ENCODE measurements at places on chromosomes 7 and 10.

DNA sequence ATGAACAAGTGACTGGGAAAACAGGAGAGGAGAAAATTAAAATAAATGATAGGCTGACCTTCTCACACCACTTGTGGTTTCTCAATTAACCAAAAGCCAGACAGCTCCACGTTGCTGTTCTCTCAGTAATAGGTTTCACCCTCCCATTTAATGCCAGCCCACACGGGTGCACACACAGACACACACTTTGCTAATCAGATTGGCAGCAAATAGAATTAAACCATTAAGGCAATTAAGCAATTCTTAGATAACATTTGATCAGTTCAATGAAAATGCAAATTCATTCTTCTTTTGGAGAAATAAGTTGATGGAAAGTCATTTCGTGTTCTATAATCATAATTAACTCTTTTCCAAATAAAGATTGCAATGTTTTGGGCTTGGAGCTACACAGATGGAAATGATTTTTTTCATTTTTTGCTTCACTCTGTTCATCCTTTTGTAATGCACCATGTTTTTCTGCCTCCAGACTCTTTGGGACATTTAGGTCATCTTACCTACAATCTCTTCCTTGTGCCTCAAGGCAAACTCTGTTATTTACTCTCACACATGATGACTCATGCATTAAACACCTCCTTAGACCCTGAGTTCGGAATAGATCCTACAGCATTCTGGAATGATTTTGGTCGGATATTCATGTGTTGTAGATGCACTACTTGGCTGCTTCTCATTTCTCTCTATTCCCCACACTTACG is 700.7 kb downstream of the AUTS2 start:
- DNase-seq, result no peak

GRCh38 chr7:148095066-148095465 is 495.5 kb upstream of the C7orf33 start:
- no peak for DNase-seq

- DNase-seq, result no peak
Observed at GRCh38 chr10:113053881-113054280, 103.8 kb downstream of the TCF7L2 start.

- DNase-seq, result no peak
Observed at GRCh38 chr7:508461-509170, 11.0 kb downstream of the PDGFA start.

DNA sequence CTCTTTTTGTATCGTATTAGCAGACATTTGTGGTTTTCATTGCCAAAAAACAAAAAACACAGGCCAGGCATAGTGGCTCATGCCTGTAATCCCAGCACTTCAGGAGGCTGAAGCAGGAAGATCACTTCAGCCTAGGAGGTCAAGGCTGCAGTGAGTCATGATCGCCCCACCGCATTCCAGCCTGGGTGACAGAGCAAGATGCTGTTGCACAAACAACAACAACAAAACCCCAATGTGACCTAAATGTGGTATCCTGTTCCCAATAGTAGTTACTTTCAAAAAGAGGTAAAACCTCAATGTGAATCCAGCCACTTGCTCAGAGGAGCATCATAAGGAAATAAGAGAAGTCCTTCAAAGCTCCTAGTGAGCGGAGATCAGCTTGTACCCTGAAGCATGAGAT is 45.8 kb upstream of the SKAP2 start:
- no peak for DNase-seq

DNA sequence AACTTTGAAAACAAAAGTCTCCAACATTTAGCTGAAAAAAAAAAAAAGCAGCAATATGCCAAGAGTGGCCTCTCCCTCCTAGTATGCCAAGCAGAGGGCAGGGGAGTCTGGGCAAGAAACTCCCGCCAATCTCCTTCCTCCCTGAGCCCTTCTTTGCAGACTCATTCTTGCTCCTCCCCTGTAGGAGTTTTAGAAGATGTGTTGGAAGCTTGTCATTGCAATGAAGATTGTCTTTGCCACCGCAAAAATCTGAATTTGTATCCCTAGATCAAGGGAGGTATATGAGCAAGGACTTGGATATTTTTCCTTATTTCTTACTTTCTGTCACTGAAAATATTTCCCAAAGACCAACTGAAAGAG is 2.6 kb upstream of the TNS3 start:
- no peak for DNase-seq

DNA sequence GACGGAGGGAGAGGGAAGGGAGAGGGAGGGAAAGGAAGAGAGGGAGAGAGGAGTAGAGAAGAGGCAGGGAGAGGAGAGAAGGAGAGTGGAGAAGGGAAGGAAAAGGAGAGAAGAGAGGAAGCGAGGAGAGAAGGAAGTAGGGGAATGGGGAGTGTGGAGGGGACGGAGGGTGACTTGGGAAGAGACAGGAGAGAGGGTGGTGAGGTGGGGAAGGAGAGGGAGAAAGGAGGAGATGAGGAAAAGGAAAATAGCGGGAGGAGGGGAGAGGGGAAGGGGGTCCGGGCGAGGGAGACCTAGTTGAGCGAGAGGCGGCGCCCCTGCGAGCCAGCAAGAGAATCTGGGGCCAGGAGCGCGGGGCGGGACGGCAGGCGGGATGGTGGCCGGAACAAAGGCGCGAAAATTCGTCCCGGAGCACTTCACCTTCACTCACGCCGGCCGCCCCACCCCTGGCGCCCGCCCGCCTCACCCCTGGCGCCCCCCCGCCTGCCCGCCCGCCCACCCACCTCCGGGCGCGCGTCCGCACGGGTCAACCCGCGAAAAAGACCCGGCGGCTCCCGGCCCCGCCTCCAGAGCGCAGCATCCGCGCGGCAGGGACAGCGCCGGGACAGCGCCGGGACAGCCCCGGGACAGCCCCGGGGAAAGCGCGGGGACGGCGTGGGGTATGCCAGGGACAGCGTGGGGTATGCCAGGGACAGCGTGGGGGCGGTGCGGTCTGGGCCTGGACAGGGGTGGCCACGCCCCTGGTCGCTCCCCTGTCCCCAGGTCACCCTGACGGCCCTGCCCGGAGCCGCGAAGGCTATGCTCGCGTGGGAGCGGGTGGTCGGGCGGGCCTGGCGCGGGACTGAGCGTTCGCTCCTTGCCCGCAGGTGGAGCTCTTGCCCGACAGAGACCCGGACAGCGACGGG is 4.2 kb downstream of the VSTM2A start:
- DNase-seq, result no peak

- no peak for DNase-seq
Observed at GRCh38 chr7:90261441-90261840, 16.5 kb downstream of the CFAP69 start.

DNA sequence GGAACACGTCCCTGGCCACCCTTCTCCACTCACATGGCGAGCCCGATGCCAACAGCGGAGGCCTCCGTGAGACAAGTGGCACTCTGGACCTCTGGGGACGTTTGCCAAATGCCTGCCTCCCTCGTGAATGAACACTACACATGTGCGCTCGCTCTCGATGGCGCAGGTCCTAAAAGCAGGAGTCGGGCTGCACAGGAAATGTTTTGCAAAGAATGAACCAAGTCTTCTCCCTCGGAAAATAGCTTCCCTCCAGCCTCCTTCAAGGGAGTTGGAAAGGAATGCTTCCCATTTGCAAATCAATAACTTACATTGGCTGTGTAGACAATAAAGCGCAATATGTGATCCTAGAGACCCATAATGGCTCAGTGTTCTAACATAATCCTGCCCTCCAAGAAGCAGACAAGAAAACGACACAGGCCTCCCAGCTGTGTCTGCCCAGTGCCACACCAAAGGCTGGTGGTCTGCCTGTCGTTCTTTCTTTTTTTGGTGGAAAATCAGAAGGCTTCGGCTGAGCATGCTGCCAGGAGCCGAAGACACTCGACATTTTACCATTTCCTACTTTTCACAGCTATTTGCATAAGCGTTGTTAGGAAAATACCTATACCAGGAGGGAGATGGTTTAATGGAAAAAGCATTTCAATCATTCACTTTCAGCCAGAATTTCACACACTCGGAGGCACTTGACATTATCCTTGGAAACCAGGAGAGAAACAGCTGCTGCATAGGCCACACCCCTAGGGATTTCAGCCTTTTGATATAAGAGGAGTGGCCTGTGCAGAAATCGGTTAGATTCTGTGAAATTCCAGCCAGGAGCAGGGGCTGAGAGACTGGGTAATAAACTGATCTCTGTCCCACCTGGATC is 38.4 kb downstream of the ATXN7L1 start:
- no peak for DNase-seq

GRCh38 chr10:89347701-89348457 is 20.1 kb downstream of the IFIT3 start:
- no peak for DNase-seq

DNA sequence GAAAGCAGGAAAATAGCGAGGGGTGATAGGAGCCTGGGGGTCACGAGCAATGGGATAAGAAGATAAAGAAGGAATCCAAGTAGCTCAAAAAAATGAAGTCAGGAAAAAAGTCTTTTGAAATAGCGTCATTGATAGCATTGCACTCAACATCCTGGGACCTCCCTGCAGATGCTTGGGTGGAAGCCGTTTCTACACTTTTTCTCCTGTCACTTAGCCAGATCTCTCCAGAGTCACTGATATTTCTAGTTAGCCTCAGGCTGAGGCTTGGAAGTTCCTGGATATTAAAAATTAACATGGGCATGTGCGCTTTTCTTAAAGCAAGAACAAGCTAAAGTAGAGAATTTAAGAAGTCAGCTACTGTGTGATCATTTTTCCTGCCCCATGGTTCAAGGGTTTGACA is 39.5 kb upstream of the CHST15 start:
- DNase-seq, result no peak

GRCh38 chr7:49773218-49773935 is at the start of gene VWC2:
TSS of gene VWC2 (plus strand) at chr7:49773638. CDS start at chr7:49775436, 1,798 bp downstream.
- DNase-seq, result no peak

GRCh38 chr7:18520450-18521235 is 25.1 kb downstream of the HDAC9 start:
- DNase-seq, result no peak

DNA sequence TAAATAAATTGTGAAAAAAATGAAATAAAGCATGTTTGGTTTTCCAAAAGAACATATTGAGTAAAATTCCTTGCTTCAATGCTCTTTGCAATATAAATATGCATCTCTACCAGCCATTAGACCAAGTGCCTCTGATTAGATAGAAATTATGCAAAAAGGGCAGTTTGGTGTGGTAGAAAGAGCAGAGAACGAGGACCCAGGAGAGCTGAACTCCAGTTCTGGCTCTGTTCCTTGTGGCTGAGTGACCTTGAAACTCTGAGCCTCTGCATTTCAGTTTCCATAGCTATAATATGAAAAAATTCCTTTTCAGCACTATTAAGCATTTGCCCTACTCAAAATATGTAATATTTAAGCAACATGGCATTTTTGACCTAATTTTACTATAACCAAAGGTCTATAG is 36.5 kb downstream of the COL1A2 start:
- DNase-seq, result no peak

GRCh38 chr10:113506476-113506875 is 46.4 kb upstream of the HABP2 start:
- DNase-seq, result no peak

- no peak for DNase-seq
Observed at GRCh38 chr10:77074104-77074624, 563.4 kb downstream of the KCNMA1 start.

GRCh38 chr7:144969787-144970186 is 133.9 kb upstream of the TPK1 start:
- DNase-seq, result no peak

Data from activated CD4-positive, alpha-beta T cell treated with anti-CD3 and anti-CD28 coated beads, Interleukin-2, amount 50 U/mL, for 24 hours (primary cell).